ENCODE measurements at places on chromosomes 12 and 14.

GRCh38 chr12:101620762-101621133 is 26.0 kb downstream of the MYBPC1 start:
- no peak for DNase-seq

DNA sequence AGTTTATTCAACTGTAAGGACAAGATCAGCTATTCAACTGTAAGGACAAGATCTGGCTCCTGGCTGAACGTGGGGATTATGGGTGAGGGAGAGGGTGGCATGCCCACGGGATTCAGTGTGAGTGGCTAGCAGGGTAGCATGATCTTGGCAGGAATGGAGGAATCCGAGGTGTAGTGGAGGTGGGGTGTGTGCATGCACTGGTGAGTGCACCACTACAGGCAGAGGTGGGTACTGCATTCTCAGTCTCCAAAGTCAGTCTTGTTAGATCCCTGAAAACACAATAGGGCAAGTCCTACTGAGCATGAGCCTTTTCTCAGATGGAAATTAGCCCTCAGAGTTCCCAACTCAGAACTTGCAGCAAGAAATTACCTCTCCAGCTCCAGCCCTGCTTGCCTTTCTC is 32.2 kb upstream of the DCD start:
- peak; percentile 65 for DNase-seq

DNA sequence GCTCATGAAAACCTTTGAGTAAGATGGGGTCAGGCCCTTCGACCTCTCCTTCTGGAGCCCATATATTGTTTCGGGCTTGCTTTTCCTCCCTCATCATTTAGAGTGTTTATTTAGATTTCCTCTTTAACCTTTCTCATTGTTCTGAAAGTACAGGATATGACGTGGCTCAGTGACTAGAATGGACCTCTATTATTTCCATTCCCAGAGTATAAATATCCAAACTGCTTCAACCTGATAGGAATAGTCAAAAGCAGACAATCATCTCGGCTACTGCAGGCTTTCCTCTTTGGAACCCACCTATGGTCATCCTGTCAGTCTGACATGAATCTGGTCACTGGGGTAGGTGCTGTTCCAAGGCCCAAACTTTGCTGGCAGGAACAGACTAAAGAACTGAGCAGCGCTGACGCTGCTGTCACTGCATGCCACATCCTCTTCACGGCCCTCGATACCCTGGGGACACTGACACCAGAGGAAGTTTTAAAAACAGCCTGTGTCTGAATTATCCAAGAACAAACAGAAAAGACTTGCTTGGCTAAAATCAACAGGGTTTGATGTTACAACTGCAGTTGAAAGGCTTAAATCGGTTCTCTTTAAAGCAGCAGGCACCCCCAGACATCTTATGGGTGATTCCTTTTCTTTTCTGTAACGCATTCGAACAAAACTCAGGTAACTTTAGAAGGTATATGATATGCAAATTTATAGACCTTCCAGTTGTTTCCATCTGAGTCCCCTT is 5.0 kb upstream of the DDX47 start:
- DNase-seq = peak; percentile 80

- no peak for DNase-seq
Observed at GRCh38 chr12:48717252-48717695, 767 bp upstream of the CCNT1 start.

DNA sequence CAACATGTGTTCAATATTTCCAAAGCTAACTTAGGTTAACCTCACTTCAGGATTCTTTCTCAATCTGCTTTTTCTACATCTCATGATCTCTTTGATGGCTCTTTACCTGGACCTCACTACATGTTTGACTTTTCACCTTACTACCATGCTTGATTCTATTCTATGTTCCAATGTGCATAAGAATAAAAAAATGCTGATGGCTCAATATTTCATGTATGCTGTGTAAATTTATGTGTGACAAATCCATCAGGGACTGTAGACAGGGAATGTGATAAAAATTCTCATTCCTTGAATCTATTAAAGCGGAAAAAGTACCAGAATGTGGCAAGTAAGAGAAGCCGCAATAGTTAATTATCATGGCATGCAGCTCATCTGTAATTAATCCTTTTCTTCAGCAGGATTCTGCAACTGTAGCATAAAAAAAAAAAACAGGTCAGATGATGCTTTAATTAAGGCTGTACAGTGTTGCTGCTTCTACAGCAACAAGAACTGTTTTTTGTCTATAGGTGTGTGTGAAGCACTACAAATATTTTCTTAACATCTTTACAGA is 276.9 kb upstream of the PRKD1 start:
- no peak for DNase-seq

DNA sequence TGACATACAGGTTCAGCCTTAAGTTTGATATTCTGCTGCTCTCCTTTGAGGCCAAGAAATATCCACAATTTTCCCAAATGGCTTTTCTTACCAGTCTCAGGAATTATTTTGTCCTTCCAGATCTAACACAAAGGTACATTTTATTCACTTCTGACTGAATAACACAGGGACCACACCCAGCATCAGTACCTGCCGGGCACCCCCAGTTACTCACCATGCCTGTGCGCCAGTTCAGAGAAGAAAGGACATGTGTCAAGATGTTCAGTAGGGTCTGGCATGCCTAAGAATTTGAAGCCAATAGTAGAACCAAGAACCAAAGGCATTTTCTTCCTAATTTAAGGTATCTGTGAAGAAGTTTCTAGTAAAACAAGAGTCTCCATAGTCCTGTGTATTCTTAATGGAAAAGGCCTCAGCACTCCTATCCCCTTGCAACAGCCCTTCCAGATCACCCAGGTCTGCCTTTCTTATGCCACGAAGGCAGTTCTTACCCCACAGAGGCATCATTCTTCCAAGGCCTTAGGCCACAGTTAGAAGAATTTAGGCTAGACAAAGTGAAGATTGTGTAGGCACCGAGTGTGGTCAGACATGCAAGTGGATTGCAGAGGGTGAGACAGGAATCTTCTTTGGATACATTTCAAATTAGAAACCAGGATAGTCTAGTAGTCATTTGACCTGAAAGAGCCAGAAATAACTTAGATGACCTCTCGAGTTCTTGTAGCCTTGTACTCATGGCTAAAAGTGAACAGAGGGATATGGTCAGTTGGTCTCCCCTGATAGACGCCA is 140.1 kb upstream of the HIF1A start:
- DNase-seq = no peak

GRCh38 chr14:71466946-71467345 is 465.3 kb upstream of the RGS6 start:
- DNase-seq = no peak

DNA sequence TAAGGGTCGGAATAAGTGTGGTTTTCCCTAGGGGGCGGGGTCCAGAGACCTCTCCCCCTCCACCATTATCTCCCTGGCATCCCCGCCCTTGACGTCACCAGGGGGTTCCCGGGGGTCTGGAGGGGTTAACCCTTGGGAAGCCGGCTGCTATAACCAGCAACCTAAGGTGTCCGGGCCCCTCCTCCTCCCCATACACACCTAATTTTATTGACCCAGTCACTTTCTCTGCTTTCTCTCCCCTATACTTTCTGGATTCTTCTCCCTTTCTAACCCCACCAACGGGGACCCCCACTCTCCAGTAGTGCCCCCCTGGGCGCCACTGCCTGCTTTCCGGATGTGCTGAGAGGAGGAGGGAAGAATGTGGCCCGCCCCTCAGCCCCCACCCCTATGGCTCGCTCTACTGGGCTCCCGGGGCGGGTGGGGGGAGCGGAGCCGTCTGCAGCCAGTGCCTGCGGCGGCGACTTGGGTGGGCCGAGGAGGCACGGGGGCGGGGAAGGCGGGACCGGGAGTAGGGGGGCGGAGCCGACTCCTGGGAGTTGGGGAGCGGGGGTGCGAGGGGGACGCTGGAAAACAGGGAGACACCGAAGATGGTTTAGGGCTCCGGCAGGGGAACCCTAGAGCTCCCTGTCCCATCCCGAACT is 1.8 kb downstream of the GLI1 start:
- peak; percentile 76 for DNase-seq

Measured in activated effector memory CD4-positive, alpha-beta T cell treated with anti-CD3 and anti-CD28 coated beads, Interleukin-2, amount 50 U/mL, for 16 hours (primary cell).